ENCODE measurements at places on chromosomes 5 and 9. TPM values are rescaled to one million over a fixed set of nuclear protein-coding genes. Genes with fewer than 3 reads are reported as not detected.

DNA sequence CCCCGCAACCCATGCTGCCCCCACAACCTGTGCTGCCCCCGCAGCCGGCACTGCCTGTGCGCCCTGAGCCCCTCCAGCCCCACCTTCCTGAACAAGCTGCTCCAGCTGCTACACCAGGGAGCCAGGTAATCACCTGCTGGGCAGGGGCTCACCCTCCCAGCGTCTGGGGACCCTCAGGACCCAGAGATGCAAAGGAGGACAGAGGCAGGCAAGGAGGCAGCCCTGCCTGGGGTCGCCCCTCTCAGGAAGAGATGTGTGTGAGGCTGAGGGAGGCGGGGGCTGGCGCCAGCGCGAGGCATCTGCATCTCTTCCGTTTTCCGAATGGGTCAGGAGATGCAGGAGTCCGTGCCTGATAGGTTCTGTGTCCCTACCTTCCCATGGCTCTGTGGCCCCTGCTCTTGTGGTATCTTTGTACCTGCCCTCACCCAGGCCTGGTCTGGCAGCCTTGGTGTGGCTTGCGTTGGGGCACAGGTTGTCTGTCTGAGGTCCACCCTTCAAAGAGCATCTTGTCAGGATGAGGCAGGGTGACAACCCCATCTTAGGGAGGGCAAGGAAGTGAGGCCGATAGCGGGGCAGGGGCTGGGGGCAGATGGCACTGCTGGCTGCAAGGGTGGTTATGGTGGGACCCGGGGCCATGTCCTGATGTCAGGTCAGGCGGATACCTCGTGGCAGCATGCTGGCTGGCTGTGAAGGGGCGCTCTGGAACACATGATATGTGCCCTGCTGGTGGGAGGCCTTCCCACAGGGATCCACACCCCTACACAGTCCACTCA is 75.7 kb downstream of the WNK2 start:
- no peak for DNase-seq

ST8SIA4 gene
- not detected for polyA plus RNA-seq

PCDHB13 gene
- 0.16 TPM for polyA plus RNA-seq

CDKN2B gene
- polyA plus RNA-seq = 23.5 TPM

UBE2B gene
- 29.6 TPM for polyA plus RNA-seq

GRCh38 chr5:51273021-51273420 is 110.2 kb upstream of the ISL1 start:
- no peak for DNase-seq

DNA sequence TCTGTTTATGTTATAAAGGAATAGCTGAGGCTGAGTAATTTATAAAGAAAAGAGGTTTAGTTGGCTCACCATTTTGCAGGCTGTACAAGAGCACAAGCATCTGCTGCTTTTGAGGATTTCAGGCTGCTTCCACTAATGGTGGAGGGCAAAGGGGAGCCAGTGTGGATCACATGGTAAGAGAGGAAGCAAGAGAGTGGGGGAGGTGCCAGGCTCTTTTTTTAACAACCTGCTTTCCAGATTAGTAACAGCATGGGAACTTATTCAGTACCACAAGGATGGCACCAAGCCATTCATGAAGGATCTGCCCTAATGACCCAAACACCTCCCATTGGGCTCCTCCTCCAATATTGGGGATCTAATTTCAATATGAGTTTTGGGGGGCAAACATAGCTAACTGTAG is 40.4 kb downstream of the CCL28 start:
- no peak for DNase-seq

DNA sequence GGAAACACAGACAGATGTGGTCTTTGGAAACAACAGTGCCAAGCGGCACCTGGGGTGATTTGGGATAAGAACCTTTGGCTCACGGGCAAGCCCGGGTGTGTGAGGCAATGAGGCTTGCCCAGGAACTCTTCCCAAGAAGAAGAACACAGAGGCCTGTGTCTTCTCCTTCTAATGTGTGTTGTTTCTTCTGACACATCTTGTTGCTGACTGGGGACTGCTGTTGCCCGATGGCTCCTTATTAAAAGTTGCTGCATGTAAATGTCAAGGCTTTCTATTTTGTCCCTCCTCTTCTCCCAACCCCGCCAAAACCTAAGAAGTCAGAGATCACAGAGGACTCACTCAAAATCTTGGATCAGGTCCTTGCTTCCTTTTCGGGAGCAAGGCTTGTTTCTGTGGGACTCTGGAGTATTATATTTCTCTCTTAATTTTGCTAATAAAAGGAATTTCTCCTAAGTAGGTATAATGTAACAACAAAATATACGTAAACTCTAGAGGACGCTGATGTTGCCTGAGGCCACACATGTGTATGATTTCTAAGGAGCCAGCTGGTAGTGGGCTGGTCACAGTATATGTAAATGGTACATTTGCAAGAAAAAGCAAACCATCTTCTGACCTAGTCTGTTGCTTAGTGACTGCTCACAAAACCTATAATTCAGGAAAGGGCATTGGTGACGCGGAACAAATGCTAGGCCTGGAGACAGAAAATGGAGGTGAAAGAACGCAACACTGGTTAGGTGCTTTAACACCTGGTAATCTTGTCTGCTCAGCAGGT is 232.5 kb downstream of the GADD45G start:
- no peak for DNase-seq

- DNase-seq = no peak
These were observed 235.7 kb downstream of the HSPA4 start for GRCh38 chr5:133287500-133287899.

SMARCA2 gene
- 42.9 TPM for polyA plus RNA-seq

MAMDC4 gene
- polyA plus RNA-seq = 2.4 TPM

DNA sequence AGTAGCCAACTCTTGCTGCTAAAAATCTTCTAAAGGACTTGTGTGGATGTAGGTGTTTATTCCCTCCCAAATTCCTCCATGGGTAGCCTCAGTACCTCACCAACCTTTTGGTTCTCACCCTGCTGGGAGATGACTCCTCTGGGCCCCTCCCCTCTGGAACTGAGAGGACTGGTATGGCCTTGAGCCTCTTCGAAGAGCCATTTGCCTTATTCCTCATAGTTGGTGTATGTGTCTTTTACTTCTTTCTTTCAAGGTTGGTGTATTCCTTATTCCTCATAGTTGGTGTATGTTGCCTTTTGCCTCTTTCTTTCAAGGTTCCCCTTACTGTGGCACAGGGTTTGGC is 48.3 kb downstream of the GNAQ start:
- DNase-seq = no peak

DNA sequence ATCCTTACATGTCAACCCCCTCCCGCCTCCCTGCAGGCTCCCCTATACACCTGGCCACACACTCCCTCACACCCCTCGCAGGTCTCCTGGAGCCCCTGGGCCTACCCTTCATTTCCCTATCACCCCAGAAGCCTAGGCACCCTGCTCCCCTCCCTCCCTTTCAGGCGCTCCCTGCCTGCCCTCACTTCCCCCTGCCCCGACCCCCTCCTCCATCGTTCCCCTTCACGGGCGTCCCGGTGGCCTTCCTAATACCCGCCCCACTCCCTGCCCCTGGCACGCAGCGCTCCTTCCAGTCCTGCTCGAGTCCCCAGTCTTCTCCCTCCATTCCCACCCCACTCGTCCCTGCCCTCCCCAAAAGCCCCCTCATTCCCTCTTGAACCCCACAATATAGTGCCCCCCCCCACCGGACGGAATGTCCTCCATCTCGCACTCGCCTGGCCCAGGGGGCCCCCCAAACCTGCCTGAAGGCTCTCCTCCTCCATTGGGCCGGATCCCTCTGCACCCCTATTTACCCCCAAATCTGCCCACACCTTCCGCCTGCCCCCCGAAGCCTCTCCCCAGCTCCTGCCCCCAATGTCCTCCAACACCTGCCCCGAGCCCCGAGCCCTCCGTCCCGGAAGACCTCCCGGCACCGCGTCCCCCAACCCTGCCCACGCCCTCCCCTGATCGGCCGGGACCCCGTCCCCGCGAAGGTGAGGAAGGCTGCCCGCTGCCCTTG is 746 bp downstream of the STRBP start:
- no peak for DNase-seq

- peak; percentile 9 for DNase-seq
These were observed 105.6 kb downstream of the VCAN start for GRCh38 chr5:83577036-83577636.
